ENCODE measurements at places on chromosomes 4 and X. TPM values are rescaled to one million over a fixed set of nuclear protein-coding genes. Genes with fewer than 3 reads are reported as not detected.

Gene RADX
- 2.4 TPM for total RNA-seq

Gene ADH1A
- total RNA-seq: 3.6 TPM

Gene CCDC158
- 0.64 TPM for total RNA-seq

Gene DMD
- 24.7 TPM for total RNA-seq

Gene F11
- 24.7 TPM for total RNA-seq

Gene ATP6AP1
- 193 TPM for total RNA-seq

- no peaks in the 10 kb centered on the region for H3K27me3 ChIP-seq
- H3K27ac ChIP-seq: no peak overlapping the region
- no peaks in the 10 kb centered on the region for H3K4me1 ChIP-seq
- no peak for DNase-seq
- no peaks in the 10 kb centered on the region for H3K36me3 ChIP-seq
Measured at GRCh38 chr4:89434364-89434988, 126.9 kb upstream of the GPRIN3 start.

GRCh38 chr4:8859550-8860095, 12.0 kb downstream of the HMX1 start:
- no peak overlapping the region for H3K4me3 ChIP-seq
- H3K27me3 ChIP-seq: peaks cover 100% of the 10 kb centered on the region
- no peaks in the 10 kb centered on the region for H3K36me3 ChIP-seq

DNA sequence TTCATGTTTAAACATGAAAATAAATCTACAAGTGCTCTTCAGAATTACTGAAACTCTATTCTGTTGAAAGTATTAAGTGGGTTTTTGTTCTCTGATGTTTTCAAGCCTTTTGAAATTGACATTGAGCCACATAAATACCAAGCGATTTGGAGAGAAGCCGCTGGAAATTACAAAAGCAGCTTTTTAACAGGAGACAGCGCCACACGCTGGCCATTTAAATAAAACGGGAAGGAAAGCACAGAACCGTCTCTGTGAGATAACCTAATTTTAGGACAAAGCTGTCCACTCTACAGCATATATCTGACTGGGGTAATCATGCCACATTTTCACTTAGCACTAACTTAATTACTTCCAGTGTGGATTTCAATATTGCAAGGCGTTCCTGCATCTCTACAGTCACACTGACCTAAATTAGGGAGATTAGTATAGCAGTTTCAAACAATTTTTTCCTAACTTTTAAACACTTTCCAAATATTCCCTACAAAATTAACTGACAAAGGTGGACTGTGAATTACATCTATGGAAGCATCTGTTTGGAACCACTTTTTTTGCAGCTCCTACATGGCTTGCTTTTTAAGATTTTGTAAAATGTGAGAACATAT, 6.8 kb upstream of the ANOS1 start:
- H3K36me3 ChIP-seq: no peaks in the 10 kb centered on the region
- no peaks in the 10 kb centered on the region for H3K4me1 ChIP-seq
- H3K27me3 ChIP-seq: no peaks in the 10 kb centered on the region
- H3K27ac ChIP-seq: no peak overlapping the region
- no peak overlapping the region for H3K4me3 ChIP-seq

- H3K4me3 ChIP-seq: no peak overlapping the region
- H3K27me3 ChIP-seq: no peaks in the 10 kb centered on the region
- no peaks in the 10 kb centered on the region for H3K4me1 ChIP-seq
- H3K36me3 ChIP-seq: peaks cover 56% of the 10 kb centered on the region
Measured at GRCh38 chr4:87442889-87443288, 20.5 kb downstream of the NUDT9 start.

GRCh38 chr4:53987761-53988171, 76.6 kb downstream of the CHIC2 start:
- no peak overlapping the region for H3K27ac ChIP-seq
- no peak for DNase-seq

- DNase-seq: no peak
- no peaks in the 10 kb centered on the region for H3K27me3 ChIP-seq
- peaks cover 18% of the 10 kb centered on the region for H3K4me1 ChIP-seq
- no peaks in the 10 kb centered on the region for H3K36me3 ChIP-seq
Measured at GRCh38 chr4:139668036-139668435, 2.4 kb downstream of the MGST2 start.

DNA sequence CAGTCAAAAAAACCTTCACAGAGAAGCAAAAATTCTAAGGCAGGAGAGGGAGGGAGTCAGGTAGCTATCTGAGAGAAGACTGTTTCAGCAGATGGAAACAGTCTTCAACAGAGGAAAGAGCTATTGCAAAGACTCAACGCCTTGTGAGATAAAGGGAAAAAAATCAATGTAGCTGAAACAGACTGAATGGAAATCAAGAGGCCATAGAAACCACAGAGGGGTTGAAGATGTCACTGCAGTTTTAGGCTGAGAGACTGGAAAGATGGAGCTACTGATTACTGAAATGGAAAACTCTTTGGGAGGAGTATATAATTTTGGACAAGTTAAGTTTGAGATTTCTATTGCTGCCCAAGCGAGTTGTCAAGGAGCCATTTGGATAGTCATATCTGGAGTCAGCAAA, 28.4 kb upstream of the CXCL8 start:
- H3K27me3 ChIP-seq: no peaks in the 10 kb centered on the region
- DNase-seq: no peak
- peaks cover 14% of the 10 kb centered on the region for H3K4me1 ChIP-seq
- H3K36me3 ChIP-seq: no peaks in the 10 kb centered on the region
- no peak overlapping the region for H3K4me3 ChIP-seq

- no peaks in the 10 kb centered on the region for H3K27me3 ChIP-seq
- H3K36me3 ChIP-seq: no peaks in the 10 kb centered on the region
- no peak overlapping the region for H3K27ac ChIP-seq
- no peak overlapping the region for H3K4me3 ChIP-seq
- DNase-seq: no peak
- peaks cover 5% of the 10 kb centered on the region for H3K4me1 ChIP-seq
Measured at GRCh38 chr4:98473046-98473445, 185.4 kb downstream of the TSPAN5 start.

- H3K27me3 ChIP-seq: no peaks in the 10 kb centered on the region
- H3K4me3 ChIP-seq: no peak overlapping the region
- H3K27ac ChIP-seq: no peak overlapping the region
- DNase-seq: no peak
- no peaks in the 10 kb centered on the region for H3K36me3 ChIP-seq
Measured at GRCh38 chr4:19309378-19309777, 942.3 kb upstream of the SLIT2 start.

DNA sequence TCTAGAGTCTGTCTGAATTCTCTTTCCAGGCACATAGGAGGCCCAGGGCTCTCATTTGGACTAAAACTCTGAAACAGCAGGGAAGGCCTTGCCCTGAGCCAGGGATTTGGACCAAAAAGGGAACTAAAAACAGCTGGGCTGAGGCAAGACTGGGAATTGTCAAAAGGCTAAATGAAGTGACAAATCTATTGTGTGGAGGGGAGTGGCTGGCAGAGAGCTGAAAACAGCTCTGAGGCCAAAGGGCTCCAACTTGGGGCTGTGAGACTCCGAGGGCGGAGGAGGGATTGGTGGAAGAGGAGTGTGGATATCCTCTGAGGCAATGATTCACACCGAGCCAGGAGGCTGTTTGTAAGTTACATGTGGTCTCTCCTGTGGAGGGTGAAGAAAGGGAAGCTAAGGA, 63.2 kb downstream of the PHEX start:
- no peaks in the 10 kb centered on the region for H3K27me3 ChIP-seq
- H3K4me1 ChIP-seq: no peaks in the 10 kb centered on the region
- no peak for DNase-seq
- H3K36me3 ChIP-seq: no peaks in the 10 kb centered on the region

DNA sequence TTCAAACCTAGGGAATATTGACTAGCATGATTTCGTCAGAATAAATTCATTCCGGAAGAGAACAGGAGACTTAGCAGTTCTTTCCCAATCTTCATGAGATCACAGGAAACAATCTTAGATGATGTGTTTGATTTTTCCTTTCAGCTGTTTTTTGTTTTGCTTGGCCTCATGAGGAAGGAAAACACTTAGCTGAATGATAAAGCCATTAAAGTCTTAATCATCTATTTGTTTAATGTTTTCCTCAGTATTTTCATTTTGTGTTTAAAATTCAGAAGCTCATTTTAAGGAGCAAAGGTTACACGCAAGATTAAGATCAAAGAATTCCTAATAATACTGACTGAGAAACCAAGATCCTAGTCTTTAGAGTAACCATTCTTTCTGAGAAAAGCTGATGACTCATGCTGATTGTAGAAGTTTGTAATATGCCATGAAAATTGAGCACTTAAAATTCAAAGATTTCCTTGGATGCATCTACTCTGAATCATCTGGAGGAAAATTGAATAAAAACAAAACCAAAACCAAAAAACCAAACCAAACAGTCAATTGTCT, 15.4 kb upstream of the TBC1D19 start:
- peak overlapping the region; percentile 39 for H3K27ac ChIP-seq
- H3K4me1 ChIP-seq: peaks cover 5% of the 10 kb centered on the region
- no peaks in the 10 kb centered on the region for H3K36me3 ChIP-seq
- no peak for DNase-seq
- no peak overlapping the region for H3K4me3 ChIP-seq
- no peaks in the 10 kb centered on the region for H3K27me3 ChIP-seq

DNA sequence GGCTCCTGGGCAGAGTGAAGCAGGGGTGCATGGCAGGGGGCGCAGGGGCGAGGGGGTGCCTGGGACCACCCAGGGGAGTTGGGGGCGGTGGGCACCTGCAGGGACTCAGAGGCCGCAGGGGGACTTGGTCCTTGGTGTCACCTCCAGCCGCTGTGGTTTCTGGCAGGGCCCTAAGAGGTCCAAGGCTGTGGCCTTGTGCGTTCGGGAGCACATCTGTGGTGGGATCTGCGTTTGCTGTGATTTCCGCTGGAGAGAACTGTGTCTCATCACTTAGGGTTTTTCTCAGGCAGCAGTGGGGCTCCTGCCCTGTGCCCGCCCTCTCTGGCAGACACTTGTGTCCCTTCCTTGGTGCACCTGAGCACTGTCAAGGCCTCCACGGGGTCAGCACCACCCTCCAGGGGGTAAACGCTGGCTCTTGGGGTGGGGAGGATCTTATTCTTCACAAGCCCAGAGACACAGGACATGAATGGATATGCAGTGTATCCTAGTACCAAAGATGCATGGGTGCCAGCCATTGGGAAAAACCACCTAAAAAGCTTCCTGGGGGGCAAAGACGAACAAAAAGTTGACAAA, 66.5 kb downstream of the ACOX3 start:
- H3K36me3 ChIP-seq: no peaks in the 10 kb centered on the region
- DNase-seq: peak; percentile 61
- H3K4me1 ChIP-seq: no peaks in the 10 kb centered on the region
- no peak overlapping the region for H3K27ac ChIP-seq
- no peaks in the 10 kb centered on the region for H3K27me3 ChIP-seq

DNA sequence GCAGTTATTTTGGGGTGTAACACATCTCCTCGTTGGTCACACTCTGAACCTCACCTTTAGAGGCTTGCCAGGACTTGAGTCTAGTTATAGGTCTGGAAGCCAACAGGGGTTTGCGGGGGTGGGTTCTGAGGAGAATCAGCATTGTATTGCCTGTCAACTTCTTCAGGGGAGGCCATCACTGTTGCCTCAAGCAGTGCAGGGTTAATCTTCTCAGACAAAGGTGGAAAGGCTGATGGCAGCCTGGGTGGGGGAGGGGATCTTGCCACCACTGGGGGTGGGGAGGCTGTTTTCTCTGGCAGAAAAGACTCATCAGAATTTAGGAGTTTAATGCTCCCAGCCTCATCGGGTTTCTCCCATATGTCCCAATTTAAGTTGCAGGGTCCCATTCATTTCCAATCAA, 387.8 kb downstream of the PRR32 start:
- H3K27me3 ChIP-seq: no peaks in the 10 kb centered on the region
- no peaks in the 10 kb centered on the region for H3K4me1 ChIP-seq
- no peak overlapping the region for H3K27ac ChIP-seq
- DNase-seq: no peak

DNA sequence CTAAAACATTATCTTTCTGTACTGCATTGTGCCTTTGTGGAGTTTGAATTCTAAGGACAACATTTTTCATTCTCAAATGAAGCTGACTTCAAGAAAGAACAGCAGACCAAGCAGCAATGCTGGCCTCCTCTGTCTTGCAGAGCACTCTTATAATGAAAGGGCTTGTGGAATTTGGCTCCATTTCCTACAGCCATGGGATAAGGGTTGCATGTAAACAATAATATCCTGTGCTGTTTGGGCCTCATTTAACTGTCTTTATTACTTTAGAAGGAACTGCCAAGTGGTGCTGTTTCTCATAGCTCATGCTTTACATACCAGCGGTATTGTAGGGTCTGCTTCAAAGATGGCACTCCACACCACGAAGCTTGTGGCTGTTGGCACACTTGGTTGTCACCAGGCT, 111.4 kb upstream of the EOLA2 start:
- H3K4me3 ChIP-seq: no peak overlapping the region
- no peaks in the 10 kb centered on the region for H3K4me1 ChIP-seq
- H3K27ac ChIP-seq: no peak overlapping the region
- no peaks in the 10 kb centered on the region for H3K27me3 ChIP-seq

DNA sequence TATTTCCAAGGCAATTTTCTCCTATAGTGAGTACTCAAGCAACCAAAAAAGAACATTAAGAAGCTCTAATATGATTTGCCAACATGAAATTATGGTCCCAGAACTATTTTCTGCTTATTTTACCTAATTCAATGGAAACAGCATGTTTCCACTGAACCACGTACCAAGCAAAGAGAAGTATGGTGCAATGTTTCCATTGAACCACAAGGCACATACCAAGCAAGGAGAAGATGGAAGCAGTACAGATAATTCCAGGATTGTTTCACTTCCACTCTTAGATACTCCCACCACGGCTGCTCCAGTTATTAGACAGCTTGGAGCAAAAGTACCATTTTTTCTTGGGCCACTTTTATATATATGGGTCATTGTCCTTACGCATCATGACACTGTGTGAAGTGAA, 164.9 kb downstream of the RNF150 start:
- DNase-seq: no peak
- H3K4me3 ChIP-seq: no peak overlapping the region
- no peak overlapping the region for H3K27ac ChIP-seq
- no peaks in the 10 kb centered on the region for H3K27me3 ChIP-seq
- no peaks in the 10 kb centered on the region for H3K4me1 ChIP-seq
- H3K36me3 ChIP-seq: no peaks in the 10 kb centered on the region

GRCh38 chrX:41917517-41917916, 5.8 kb downstream of the CASK start:
- no peaks in the 10 kb centered on the region for H3K36me3 ChIP-seq
- H3K4me1 ChIP-seq: peaks cover 3% of the 10 kb centered on the region
- no peaks in the 10 kb centered on the region for H3K27me3 ChIP-seq
- H3K4me3 ChIP-seq: no peak overlapping the region
- H3K27ac ChIP-seq: no peak overlapping the region
- no peak for DNase-seq

Data from upper lobe of right lung (tissue), 1 donor.